Activated CD8-positive, alpha-beta memory T cell treated with anti-CD3 and anti-CD28 coated beads, Interleukin-2, amount 10 ng/mL, durations not matched to agents 7 days and 5 days (primary cell): ENCODE measurements at places on chromosomes 3 and 15.

DNA sequence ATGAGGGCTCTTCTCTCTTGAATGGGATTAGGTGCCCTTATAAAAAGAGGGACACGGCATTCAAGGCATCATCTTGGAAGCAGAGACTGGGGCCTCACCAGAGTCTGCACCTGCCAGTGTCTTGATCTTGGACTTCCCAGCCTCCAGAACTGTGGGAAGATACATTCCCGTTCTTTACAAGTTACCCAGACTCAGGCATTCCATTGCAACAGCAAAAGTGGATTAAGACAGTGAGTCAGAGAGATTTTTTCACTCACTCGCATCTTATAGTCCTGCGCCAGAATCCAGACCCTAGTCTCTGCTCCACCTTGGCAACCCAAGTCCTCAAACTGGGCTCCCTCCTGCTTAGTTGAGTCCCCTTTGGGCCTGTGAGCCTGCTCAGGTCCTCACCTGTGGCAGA is 2.7 kb downstream of the LCTL start:
- no peak for DNase-seq

DNA sequence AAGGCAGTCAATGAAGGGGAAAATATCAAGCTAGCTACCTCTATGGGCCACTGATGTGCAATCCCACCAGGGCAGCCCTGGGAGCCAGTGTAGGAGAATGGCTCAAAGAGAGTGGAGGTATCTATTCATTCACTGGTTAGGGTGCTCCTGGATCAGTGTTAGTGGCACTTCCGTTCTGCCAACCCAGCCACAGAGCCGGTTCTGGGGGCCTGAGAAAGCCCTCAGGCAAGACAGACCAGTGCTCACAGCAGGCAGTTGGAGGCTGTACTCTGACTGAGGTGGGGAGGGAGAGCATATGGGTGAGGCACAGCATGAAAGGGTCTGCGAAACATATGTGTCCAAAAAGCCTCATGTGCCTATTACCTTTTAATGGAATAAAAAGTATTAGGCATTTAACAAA is 109.3 kb downstream of the KCNMB2 start:
- no peak for DNase-seq

DNA sequence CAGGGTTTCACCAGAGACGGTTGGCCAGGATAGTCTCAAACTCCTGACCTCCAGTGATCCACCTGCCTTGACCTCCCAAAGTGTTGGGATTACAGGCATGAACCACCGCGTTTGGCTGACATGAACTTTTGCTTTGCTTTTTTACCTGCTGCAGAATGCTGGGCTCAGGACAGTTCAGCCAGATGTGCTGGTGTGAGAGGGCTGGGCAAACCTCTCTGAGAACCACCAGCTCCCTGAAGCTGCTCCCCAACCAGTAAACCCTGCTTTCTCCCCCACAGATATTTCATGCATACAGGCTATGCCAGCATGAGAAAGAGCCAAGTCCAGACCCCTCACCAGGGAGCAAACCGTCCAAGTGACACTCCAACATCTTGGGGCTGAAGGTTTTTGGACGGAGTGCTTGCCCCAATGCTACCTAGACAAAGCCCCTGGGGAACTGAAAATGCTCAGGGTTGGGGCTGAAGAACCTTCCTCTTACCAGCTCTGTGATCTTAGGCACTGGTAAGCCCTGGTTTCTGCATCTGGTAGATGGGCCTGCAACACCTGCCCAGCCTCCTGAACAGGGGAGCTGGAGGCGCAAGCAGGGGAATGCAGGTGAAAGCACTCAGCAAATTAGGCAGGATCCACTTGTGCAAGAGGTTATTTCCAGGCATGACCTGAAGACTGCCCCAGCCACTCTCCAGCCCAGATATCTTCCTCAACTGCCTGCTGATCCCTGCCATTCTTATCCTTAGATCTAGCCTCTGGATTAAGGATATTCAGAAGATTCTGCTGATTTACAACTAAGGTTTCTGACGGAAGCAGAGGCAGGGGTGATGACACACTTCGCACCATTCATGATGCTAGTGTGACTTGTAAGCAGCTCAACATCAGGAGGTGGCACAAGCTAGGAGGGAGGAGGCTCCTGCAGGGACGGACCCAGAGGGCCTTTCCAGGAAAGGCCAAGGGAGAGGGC is 78.8 kb downstream of the TLE3 start:
- DNase-seq, result no peak

DNA sequence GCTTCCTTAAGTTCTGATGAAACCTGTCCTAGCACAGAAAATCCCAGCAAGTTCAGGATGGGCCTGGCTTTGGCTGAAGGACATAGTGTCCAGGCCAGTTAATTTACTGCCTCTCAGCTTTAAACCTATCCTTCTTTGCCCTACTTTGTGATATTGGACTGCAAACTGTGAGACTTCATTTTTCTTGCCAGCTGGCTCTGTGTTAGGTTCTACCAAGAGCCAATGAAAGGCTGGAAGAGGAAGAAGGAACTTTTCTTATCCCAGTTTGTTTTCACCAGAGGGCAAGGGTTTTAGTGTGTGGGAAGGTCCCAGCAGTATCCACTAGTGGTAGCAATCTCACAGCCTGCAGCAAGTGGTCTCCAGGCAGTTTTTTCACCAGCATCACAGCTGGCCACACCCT is 18.2 kb downstream of the DCUN1D1 start:
- DNase-seq, result no peak

DNA sequence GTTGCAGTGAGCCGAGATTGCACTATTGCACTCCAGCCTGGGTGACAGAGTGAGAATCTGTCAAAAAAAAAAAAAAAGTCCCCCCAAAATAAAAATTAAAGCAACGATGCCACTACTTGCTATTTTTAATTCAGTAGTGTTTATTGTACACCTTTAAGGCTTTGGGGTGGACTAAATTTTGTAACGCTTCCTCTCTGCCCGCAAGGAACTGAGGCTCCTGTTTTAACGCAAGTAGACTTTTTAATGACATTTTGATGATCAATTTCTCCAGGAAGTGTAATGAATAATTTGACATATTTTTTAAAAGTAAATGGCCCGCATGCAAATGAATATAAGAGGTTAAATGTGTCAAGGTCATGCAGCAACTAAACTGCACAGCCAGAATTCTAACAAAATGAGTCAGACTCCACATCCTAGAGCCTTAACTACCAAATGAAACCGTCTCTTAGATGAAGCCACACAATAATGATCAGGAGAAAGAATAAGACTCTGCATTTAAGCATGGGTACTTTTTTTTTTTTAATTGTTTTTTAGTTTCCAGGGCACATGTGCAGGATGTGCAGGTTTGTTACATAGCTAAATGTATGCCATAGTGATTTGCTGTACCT is 96.8 kb upstream of the LMOD3 start:
- DNase-seq, result no peak
